ENCODE measurements at places on chromosomes 2 and 18. TPM values are rescaled to one million over a fixed set of nuclear protein-coding genes. Genes with fewer than 3 reads are reported as not detected.

The SLC14A1 gene
- 7.3 TPM for total RNA-seq

The MYO7B gene
- total RNA-seq = 0.69 TPM

The SMYD1 gene
- not detected for total RNA-seq

The CYP26B1 gene
- total RNA-seq = not detected

The DSEL gene
- 0.10 TPM for total RNA-seq

The MAB21L4 gene
- not detected for total RNA-seq

The KIF1A gene
- 0.37 TPM for total RNA-seq

The CYP27C1 gene
- total RNA-seq = not detected

The DNAJC5G gene
- total RNA-seq = not detected

The TUBA3E gene
- total RNA-seq = not detected

The PDE6D gene
- total RNA-seq = 36.0 TPM

The SLC39A6 gene
- 22.5 TPM for total RNA-seq

The IL1R2 gene
- total RNA-seq = 0.50 TPM

The ADCYAP1 gene
- not detected for total RNA-seq

The KCNS3 gene
- not detected for total RNA-seq

The DUSP2 gene
- 11.9 TPM for total RNA-seq

The TMEM178A gene
- total RNA-seq = not detected

The MYO3B gene
- 0.05 TPM for total RNA-seq

The PTPRN gene
- total RNA-seq = not detected

The DIPK1C gene
- total RNA-seq = not detected

The TRAPPC12 gene
- 88.0 TPM for total RNA-seq

The PKDCC gene
- not detected for total RNA-seq

The ATP6V1C2 gene
- total RNA-seq = not detected

The UGT1A1 gene
- not detected for total RNA-seq

The UGT1A3 gene
- total RNA-seq = not detected

The OR6B3 gene
- total RNA-seq = not detected

The ST6GAL2 gene
- total RNA-seq = not detected

The KCTD1 gene
- 4.2 TPM for total RNA-seq

The LINC00305 gene
- not detected for total RNA-seq

The FEV gene
- total RNA-seq = not detected

The CCNYL1 gene
- total RNA-seq = 5.1 TPM

The PJVK gene
- total RNA-seq = 1.5 TPM

The ARHGEF4 gene
- total RNA-seq = 0.47 TPM

The SERPINB3 gene
- not detected for total RNA-seq

The FOXI3 gene
- total RNA-seq = not detected

The ANXA4 gene
- 75.9 TPM for total RNA-seq

The PRR30 gene
- not detected for total RNA-seq

The GALR1 gene
- not detected for total RNA-seq

The SERPINB11 gene
- not detected for total RNA-seq

The VWA3B gene
- not detected for total RNA-seq

The TMEM169 gene
- 3.0 TPM for total RNA-seq

The GTF2A1L gene
- total RNA-seq = not detected

The CEP68 gene
- 9.0 TPM for total RNA-seq

The MYOM1 gene
- 2.1 TPM for total RNA-seq

The ZNF521 gene
- total RNA-seq = not detected

The ERFE gene
- not detected for total RNA-seq

The TRIM54 gene
- not detected for total RNA-seq

The STON1 gene
- 2.1 TPM for total RNA-seq
